ENCODE measurements at places on chromosomes 5 and 9.

- no peak for DNase-seq
Observed at GRCh38 chr5:114097570-114097969, 264.3 kb upstream of the KCNN2 start.

DNA sequence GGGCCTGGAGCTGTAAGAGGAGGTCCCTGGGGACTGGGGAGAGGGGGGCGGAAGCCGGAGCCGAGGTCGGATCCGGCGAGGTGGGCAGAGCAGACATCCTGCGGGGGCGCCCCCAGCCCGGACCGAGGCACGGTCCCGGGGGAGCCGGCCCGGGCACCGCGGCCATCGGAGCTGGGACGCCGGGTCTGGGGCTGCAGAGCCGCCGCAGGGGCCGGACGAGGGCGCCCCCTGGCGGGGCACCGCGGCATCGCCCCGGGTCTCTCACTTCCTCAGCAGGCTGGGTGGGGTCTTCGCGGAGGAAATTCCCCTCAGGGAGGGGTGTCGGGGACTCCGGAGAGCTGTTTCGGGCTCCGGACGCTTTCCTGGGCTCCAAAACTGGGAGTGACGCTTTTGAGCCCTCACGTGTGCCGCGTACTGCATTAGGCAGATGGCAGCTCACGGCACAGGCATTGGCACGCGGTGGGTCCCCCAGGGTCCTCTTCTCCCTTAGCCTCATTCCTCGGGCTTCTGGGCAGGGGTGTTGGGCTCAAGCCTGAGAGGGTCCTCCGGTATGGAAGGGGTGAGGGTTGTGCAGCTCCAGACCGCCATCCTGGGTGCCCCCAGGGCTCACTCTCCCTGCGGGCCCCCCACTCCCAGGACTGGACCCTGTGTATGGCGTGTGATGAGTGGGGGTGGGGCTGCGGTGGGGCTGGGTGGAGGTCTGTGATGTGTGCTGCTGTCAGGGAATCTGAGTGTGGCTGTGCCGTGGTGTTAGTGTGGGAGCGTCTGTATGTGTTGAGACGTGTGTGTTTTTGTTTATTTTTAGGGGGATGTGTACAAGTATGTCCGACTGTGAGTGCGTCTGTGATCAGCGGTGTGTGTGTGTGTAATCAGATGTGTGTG is 29.6 kb downstream of the LHX2 start:
- DNase-seq: no peak

GRCh38 chr5:112366987-112367386 is 52.1 kb downstream of the EPB41L4A start:
- DNase-seq: no peak

DNA sequence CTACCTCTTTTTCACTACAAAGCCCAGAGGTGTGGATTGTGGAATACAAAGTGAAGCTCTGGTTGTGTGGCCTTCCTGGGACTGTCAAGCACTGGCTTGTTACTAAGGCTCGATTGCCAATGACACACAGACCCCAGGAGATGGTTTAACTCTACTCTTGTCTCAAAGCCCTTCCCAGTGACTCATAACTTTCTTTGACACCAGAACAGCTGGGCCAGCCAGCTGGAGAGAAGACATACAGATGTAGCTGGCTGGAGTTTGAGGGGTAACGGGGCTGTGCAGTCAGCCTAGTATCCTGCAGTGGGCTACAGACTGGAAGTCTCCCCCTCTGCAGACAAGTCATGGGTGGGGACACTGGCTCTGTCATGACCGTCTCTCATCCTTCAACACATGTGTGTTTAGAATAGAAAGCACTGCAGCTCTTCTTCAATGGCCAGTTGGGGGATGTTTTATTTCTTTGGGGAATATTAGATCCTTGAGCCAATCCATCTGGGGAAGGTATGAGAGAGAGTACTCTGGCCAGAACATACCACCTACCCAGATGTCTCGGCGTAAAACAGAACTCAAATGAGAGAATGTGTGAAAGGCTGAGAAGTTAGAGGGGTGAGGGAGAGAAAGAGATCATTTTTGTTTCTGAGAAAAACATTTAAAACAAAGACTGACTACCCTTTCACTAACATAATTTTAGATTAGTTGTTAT is 53.3 kb downstream of the SEMA6A start:
- DNase-seq: no peak

DNA sequence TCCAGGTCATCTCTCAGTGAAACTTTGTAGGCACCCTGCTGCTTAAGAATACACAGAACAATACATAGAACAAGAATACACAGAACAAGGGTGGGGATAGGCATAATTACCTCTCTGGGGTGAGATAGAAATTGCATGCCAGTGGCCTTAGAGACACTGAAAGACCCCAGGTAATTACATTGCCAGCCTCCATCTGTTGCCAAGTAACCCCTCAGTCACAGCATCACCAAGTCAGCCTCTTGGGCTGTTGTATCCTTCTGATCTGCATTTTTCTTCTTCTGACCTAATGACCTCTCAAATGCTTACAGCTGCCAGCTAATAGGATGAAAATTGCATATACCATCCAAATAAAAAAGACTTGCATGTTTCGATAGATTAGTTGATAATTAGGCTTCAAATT is 167.7 kb downstream of the GRIA1 start:
- DNase-seq: no peak
